ENCODE measurements at places on chromosomes 1 and 21.

- DNase-seq, result no peak
These were observed 53.3 kb upstream of the FGGY start for GRCh38 chr1:59243550-59243949.

DNA sequence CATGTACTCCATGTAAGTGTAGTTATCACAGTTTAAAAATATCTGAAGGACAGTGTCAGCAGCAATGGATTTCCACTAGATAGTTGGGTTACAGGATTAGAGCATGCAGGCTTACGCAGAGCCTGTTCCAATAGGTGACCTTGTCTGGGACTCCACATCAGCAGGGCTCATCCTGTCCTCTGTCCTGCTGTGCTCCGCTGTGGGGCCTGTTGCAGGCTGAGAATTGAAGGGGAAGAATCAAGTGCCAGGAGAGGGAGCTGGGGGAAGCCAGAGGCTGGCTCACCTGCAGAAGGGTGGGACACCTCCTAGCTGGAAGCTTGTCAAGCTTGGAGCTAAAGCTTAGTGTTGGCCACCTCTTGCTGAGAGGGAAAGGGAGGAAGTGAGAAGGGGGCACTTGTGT lies 62.8 kb downstream of the XCL2 start:
- DNase-seq, result no peak

DNA sequence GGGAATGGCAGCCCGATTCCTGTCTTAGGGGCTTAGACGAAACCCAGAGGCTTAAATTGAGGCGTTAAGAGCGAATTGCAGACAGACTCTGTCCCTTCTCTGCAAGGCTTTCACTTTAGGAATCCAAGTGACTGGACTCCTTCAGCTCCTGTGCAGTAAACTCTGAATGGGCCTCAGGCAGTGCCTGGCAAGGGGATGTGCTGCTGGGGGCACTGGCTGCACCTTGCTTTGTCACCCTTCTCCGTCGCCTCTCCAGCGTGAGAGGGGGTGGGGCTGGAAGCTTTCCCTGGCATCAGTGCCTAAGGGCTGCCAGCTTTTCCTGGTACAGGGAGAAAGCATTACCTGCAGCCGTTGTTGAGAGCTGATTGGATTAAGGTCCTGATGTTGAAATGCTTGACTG lies 39.9 kb upstream of the NFASC start:
- DNase-seq, result no peak

DNA sequence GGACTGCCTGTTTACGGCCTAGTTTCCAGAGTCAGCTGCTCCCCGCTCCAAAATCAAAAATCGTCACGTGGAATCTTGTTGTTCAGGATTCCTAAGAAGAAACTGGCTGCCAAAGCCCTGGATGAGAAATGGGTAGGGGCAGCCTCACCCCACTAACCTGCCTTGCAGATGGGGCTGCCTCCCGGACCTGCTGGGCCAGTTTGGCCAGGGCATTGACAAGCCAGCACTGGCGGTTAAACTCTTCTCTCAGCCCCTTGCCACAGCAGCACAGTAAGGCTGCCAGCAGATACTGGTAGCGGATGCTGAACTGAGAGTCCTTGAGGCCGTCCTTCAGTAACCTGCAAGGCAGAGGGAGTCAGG lies 31.6 kb upstream of the PPP1R15B start:
- DNase-seq, result no peak

- DNase-seq, result no peak
These were observed 156.5 kb downstream of the PDE4B start for GRCh38 chr1:65949230-65949626.

GRCh38 chr1:201482755-201483154 lies 13.8 kb upstream of the PHLDA3 start:
- no peak for DNase-seq

DNA sequence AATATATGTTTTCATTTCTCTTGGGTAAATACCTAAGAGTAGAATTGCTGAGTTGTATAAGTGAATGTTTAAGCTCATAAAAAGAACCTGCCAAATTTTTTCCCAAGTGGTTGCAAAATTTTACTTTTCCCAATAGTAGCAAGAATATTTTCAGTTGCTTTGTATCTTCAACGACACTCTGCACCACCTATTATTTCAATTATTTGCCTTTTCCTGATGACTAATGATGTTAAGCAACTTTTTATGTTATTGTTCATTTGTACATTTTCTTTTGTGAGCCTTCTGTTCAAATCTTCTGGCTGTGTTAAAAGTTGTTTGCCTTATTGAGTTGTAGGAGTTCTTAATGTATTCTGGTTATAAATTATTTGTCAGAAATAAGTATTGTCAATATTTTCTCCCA lies 299.1 kb upstream of the NRIP1 start:
- DNase-seq, result no peak

GRCh38 chr1:172628401-172628800 lies 30.5 kb upstream of the FASLG start:
- no peak for DNase-seq

DNA sequence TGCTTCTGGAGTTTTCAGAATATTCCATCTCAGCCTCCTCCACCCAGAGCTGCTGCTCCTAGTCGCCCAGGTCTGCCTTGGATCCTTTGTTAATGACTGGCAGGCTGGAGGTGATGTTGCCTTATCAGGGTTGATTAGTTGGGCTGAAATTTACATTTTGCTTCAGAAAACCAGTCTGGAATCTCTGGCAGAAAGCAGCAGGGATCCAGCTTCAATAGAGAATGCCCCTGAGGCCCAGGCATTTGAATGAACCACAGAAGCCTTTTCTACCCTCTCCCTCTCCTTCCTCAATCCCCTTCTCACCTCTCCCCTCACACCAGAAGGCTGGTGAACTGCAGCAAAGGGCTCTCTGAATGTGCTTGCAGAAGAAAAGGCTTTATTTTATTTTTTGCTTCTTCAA lies 83.2 kb downstream of the PLXNA2 start:
- DNase-seq, result no peak

GRCh38 chr1:183554577-183554976 lies 35.7 kb downstream of the NCF2 start:
- no peak for DNase-seq

DNA sequence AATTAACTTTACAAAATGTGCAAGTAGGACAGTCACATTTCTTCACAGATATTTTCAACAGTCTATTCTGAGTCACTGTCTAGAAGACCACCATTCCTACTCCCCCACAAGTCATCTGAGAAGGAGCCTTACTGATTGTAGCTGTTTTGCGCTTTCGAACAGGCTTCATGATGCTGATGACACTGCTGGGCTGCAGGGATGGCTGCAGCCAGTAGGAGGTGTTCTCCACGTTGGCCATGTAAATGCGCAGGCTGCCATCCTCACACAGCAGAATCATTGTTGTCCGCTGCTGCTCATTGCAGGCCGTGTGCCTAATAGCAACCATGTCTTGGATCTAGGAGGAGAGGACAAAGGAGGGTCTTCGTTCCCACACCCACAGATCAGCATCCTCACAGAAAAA lies 56.9 kb downstream of the UBR4 start:
- DNase-seq, result no peak

- no peak for DNase-seq
These were observed 123.2 kb downstream of the DMRTB1 start for GRCh38 chr1:53582211-53583020.

DNA sequence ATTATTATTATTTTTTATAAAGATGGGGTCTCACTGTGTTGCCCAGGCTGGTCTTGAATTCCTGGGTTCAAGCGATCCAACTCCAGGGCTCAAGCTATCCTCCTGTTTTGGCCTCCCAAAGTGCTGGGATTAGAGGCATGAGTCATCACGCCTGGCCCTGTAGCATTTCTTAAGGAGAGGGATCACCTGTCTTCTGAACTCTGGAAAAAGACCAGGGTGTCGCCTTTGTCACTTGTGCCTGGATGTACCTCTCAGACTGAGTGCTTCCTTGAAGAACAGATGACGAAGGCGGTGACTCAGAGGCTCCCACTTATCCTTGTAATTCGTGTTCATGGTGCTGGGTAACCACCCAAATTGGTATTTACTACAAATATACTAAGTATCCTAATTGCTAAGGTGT lies 2.4 kb upstream of the CGN start:
- DNase-seq, result no peak

DNA sequence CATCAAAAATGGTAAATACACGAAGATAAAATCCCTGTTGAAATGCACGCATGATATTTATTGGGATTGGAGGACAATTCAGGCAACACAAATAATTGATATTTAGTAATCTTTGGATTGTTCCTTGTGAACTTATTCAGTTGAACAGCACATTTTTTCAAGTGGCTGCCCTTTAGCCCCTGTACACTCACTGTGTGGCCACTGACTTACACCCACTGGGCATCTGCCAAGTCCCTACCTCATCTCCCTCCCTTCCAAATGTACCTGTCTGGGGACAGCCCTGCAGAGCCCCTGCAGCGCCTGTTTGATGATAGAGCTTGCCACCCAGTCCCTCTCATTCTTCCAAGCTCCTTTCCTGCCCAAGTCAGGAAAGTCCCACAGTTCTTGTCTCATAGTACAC lies 154.3 kb downstream of the GLUL start:
- DNase-seq, result no peak

DNA sequence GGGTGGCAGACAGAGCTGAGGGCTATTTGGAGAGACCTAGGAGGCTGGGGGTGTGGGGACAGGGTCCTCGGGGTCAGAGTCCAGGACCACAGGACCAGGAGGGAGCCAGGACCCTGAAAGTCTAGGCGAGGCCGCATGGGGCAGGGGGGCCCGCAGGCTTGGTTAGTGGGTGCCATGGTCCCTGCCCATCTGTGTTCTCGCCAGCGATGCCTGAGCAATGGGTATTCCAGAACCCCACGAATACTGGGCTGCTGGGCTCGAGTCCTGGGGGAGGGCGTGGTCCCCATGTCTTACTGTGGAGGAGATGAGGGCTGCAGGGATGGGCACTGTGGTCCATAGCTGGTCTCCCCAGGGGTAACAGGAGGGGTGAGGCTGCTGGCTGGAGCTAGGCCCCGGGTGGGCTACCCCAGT lies 2.0 kb downstream of the KRTAP10-6 start:
- no peak for DNase-seq

DNA sequence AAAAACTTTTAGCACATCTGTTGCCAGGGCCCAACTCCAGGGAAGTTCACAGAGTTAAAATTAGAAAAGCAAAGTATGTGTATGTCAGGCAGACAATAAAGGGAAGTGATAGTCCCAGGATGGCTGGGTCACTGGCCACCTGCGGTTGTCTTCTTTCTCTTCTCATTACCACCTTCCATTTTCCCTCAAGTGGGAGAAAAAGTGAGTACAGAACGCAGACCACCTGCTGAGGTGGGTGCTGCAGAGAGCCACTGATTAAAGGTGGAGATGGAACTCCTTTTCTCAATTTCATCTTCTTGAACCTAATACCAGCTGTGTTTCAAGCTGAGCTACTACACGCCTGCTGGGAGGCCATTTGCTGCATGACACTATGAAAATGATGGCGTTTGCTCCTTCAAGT lies 88.8 kb upstream of the PDE4B start:
- DNase-seq, result no peak

- no peak for DNase-seq
These were observed 6.0 kb downstream of the ADIPOR1 start for GRCh38 chr1:202952099-202952498.

GRCh38 chr1:45721207-45721606 lies 29.2 kb downstream of the IPP start:
- DNase-seq, result peak; percentile 66

- no peak for DNase-seq
These were observed 113.1 kb upstream of the GRIK3 start for GRCh38 chr1:37147392-37147831.

DNA sequence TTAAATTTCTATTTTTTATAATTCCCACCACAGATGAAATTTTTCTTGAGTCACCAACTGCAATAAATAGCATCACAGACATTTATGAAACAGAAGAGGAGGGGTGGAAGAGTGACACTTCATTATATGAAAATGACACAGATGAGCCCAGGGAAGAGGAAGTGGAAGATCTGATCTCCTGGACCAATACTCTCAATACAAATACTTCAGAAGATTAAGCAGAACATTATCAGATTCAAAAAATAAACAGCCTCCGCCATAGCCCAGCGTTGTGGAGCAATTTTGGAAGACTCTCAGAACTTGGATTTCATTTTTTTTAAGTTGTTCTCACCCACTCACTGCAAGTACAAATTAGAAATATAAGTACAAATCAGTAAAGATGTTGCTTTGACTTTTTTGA lies 63.6 kb downstream of the UBE2U start:
- no peak for DNase-seq

DNA sequence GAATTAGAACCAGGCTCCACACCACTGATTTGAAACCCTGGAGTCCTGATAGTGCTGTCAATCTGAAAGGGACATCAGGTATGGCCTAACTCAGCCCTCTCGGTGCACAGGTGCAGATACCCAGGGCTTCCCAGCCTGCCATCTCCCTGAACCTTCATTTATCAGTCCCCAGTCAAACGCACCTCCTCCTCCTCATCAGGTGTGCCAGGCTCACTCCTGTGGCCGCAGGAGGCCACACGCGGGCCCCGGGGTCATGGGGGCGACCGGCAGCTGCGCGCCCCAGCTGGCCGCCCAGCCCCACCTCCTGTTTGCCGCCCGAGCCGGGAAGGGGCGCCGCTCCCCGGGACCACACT lies 572 bp downstream of the FUCA1 start:
- DNase-seq, result no peak

DNA sequence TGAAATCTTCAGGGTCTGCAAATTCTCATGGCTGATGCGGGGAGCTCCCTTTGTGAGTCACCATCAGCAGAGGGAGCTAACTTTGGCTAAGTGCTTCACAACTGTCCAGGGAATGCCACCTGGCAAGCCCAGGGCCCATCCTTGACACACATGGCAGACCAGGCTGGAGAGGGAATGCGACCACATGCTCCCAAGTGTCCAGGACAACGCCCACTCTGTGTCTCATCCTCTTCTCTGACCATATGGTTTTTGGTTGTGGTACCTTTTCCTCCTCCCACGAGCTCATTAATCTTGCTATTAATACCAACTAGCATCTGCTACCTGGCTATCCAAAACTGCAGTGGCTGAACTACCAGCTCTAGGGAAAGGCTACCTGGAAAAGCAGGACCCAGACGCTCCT lies 37.1 kb upstream of the CLSTN1 start:
- no peak for DNase-seq

- DNase-seq, result no peak
These were observed 213.9 kb downstream of the PATJ start for GRCh38 chr1:61956016-61956645.

GRCh38 chr1:197127246-197127912 lies 19.1 kb downstream of the ASPM start:
- DNase-seq, result no peak

DNA sequence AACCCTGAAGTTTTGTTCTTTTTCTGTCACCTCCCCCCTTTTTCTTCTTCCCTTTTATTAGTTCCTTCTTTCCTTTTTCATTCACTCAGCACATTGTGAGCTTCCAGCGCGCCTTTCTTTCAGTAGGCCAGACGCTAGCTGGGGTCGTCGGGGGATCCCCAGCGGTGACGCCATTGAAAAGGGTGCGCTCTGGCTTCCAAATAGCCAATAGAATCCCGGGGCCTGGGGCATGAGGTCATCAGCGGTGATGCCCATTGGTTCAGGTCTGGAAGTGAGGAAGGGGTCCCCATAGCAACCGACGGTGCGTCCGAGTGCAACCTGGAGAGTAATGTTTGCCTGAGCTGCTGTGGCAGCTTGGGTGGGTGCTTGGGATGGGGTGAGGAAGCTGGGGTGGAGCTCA lies 6.9 kb upstream of the EFNA3 start:
- DNase-seq, result no peak

GRCh38 chr1:156608981-156609380 lies 7.7 kb upstream of the GPATCH4 start:
- no peak for DNase-seq

- DNase-seq, result no peak
These were observed 14.5 kb downstream of the DUSP10 start for GRCh38 chr1:221727146-221728036.

GRCh38 chr1:100431954-100432353 lies 79.6 kb downstream of the CDC14A start:
- no peak for DNase-seq

- DNase-seq, result no peak
These were observed 40.0 kb downstream of the CLDN17 start for GRCh38 chr21:30126576-30126975.
